ENCODE measurements at places on chromosomes 12 and 14.

GRCh38 chr12:57239587-57240065 lies 10.1 kb downstream of the SHMT2 start:
- DNase-seq = no peak

GRCh38 chr12:118098911-118099671 lies 4.7 kb downstream of the VSIG10 start:
- DNase-seq = no peak

GRCh38 chr14:89435892-89436656 lies 19.0 kb upstream of the FOXN3 start:
- no peak for DNase-seq

DNA sequence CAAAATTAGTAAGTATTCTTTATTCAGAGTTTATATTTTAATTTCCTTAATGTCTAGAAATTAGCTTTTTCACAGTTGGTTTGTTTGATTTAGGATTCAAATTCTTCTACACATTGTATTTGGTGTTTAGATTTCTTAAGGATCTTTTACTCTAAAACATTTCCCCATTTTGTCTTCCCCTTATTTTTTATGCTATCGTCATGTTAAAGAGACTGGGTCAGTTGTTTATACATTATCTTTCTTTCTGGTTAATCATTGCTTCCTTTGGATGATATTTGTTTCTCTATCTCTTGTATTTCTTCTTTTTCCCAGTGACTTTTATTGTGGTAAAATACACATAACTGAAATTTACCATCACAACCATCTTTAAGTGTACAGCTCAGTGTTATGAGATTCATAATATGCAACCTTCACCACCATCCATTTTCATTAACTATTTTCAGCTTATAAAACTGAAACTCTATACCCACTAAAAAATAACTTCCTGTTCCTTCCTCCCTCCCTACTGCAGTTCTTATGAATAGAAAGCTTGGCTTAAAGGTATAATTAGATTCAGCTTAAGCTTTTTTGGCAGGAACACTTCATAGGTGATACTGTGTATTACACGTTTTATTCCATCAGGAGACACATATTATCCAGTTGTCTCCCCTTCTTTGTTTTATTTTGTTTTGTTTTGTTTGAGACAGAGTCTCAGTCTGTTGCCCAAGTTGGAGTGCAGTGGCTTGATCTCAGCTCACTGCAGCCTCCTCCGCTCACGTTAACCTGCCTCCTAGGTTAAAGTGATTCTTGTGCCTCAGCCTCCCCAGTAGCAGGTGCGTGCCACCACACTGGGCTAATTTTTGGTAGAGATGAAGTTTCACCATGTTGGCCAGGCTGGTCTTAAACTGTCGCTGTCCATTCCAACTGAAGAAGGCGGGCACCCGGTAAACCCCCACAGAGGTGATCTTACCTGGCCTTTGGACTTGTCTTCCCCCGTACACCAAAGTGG lies 45.0 kb downstream of the NOPCHAP1 start:
- no peak for DNase-seq

GRCh38 chr12:45170456-45171042 lies 45.3 kb upstream of the ANO6 start:
- DNase-seq = peak; percentile 22

GRCh38 chr12:2376908-2377657 lies 324.3 kb downstream of the CACNA1C start:
- no peak for DNase-seq

DNA sequence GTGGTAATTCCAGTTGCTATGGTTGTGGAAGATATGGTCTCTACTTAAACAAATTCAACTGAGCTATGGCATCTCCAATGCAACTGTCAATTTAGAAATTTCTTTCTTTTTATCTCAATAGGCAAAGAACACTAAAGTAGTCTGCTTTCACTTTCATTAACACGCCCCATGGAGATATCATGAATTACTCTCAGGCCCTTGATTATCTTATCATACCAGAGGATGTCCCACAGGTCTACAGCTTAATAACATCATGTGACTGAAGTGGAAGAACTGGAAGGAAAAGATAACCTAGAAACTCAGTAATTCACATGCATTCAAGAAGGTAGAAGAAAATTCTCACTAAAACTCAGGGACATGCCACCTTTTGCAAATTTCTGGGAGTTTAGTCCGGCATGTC lies 114.3 kb downstream of the FLRT2 start:
- no peak for DNase-seq

GRCh38 chr12:11939223-11939622 lies 131.5 kb upstream of the BCL2L14 start:
- DNase-seq = no peak

DNA sequence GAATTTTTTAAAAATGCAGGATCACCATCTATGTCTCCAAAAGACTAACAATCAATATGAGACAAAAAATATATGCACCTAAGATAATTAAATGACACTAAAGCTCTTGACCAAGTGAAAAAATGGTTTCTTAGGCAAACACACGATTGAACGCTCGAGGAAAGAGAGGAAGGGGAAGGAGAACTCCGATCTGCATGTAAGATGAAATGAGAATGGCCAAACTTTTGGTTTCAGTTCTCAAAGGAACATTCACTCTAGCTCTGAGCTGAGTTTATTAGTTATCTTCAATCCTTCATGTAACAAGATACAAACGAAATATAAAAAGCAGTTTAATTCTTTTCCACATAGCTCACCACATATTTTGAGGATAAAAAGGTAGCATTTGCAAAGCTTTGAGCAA lies 2.8 kb downstream of the DYRK4 start:
- no peak for DNase-seq

- no peak for DNase-seq
These were observed 5.3 kb upstream of the PLEKHG3 start for GRCh38 chr14:64698903-64699302.

DNA sequence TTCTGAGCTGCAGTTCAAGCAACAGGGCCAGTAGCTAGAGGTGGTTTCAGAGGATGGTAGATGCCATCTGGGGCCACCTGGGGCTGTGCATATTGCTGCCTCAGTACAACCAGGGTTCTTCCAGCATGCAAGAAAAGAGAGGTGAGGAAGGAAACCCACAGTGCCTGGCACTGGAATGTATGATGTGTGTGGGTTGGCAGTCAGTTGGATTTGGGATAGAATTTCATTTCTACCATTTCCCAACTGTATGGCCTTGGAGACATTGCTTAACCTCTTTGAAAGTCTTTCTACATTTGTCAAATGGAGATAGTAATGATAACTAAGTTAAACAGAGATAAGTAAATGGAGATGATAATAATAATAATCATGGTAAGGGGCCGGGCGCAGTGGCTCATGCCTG lies 10.2 kb upstream of the LRRC10 start:
- DNase-seq = no peak

DNA sequence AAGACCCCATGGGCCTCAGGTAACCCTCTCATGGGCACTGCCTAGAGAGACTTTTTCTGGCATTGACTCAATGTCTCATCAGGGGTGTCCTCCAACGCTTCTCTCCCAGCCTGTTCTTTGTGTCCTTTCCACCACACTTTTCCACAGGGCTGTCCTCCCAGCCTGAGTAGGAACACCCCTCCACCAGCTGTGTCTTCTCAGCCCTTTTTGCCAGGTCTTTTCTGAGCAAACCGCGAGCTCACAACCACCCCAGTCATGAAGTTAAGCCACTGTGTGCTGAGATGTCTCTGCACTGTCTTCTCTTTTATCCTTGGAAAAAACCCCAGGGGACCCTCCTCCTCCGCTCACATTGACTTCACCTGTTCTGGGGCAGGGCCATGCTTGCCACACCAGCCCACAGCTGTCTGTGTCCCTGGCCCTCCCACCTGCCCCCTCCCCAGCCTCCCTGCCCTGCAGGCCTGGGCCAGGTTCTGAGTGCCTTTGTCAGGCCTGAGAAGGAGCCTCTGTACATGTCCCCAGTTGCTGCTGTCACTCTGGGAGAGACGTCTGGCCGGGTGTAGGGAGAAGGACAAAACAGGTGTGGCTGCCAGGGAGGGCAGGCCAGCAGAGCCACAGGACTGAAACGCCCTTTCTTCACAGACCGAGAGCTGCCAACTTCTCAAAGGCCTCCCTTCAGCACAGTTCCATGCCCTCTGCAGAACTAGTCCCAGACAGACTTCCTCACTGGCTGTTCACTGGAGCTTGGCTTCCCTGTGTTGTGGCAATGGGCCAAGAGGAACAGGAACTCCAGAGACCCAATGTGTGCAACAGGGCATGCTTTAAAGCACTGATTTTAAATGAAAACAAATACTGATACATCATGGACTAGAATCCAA lies 50.5 kb upstream of the PNMA1 start:
- DNase-seq = no peak

GRCh38 chr14:83883732-83884131 lies 1646.2 kb upstream of the FLRT2 start:
- DNase-seq = no peak

DNA sequence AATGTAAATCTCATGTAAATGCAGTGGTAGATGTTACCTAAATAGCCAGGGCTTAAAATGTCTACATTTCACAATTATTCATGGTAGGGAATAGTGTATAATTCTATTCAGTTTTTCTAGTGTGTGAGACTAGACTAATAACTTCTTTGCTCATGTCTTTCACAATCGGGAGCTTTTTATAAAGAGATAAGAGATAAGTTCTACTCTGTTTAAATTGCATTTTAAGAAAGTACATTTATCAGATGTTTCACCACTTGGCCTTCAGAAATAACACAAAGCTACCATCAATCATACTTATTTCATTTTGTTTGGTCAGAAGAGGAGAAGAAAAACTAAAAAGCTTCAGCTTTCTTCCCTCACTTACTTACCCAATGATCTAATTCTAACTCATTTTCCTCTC lies 725.5 kb upstream of the FLRT2 start:
- no peak for DNase-seq

DNA sequence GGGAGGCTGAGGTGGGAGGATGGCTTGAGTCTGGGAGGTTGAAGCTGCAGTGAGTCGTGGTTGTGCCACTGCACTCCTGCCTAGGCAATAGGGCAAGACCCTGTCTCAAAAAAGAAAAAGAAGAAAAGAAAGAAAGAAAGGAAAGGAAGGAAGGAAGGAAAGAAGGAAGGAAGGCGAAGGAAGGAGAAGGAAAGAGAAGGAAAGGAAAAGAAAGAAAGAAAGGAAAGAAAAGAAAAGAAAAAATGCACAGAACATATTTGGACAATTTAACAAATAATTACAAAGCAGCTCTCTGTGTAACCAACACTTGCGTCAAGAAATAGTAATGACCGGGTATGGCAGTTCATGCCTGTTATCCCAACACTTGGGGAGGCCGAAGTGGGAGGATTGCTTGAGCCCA lies 35.8 kb upstream of the PTGR2 start:
- DNase-seq = no peak

DNA sequence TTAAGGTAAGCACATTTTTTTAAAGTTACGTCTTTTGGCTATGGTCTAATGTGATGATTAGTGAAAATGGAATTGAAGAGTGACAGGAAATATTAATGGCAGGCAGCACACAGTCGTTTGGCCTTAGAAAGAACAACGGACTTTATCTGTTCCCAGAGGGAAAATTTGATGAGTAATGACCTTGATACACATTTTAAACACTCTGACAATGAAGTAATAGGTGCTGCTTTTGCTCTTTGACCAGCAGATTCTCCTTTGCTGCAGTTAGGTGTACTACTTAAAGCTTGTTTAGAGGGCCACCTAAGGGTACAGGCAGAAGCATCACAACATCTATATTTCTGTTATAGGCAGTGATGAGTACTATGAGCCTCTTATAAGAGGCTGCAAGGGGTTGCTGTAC lies 27.1 kb upstream of the RNU6-8 start:
- DNase-seq = no peak

- no peak for DNase-seq
These were observed 65.2 kb downstream of the ACSS3 start for GRCh38 chr12:81143057-81143456.
